ENCODE measurements at places on chromosomes 5 and 9.

DNA sequence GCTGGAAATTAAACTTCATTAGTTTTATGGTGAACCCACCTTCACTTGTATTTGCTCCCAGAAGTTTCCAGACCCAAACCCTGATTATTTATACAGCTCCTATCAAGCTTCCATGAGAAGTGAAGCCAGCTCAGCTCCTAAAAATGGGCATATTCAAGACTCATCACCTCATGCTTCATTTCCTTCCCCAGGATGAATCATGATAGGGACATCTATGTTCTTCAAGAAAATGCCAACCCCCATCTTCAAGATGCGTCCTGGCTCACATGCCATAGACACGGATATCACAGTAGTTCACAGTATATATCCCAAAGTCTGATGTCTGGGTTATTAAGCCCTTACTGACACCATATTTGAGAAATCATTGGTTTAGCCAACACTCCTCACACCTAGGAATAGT lies 217.6 kb downstream of the NPR3 start:
- no peak for DNase-seq

- no peak for DNase-seq
Measured at GRCh38 chr5:126066836-126067235, 356.4 kb upstream of the GRAMD2B start.

GRCh38 chr5:112995764-112996618 lies 19.4 kb downstream of the DCP2 start:
- peak; percentile 46 for DNase-seq

DNA sequence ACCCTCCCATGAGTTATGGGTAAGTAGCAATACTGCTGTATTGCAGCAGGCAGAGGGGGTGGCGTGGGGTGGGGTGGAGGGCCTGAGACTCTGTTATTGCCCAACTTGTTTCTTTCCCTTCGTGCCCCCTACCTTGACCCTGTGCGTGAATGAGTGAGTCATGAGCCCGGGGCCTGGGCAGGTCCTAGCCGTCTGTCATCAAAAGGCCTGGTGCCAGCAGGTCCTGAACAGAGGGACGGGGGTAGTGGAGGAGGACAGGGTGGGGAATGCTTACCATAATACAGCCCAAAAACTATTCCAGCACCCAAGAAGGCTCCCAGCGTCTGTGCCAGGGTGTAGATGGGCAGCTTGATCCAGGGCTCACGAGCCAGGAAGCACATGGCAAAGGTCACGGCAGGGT lies 4.3 kb downstream of the AQP3 start:
- no peak for DNase-seq

DNA sequence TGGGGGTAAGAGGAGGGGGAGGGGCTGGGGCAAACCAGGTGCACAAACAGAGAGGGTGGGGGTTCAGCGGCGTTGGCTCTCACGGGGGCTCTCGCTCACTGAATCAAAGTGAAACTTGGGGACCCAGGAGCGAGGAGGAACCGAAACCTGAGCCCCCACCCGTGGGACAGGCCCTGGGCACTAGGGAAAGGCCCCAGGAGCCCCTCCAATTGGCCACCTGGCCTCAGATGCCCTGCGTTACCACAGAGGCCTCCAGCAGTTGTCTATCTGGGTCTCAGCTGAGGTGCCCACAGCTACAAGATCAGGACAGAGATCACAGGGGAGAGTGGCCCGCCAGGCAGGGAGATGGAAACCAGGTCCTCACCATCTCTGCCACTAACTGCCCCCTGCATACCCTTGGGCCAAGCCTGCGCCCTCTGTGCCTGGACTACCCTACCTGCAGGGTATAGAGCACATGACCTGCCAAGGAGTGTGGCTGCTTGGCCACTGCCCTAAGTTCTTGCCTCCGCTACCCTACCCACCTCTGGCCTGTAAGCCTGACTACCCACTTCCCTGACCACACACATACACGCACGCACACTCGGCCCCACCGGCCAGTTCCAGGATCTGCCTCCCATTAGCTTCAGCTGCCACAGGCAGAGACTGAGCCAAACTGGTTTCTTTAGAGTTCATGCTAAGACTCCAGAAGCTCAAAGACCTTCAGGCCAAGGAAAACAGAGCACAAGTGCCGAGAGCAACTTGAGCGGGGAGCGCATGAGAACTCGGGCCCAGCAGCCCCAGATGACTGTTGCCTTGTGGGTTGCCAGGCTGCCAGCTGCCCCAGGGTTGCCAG lies 39.9 kb downstream of the PAX5 start:
- no peak for DNase-seq

DNA sequence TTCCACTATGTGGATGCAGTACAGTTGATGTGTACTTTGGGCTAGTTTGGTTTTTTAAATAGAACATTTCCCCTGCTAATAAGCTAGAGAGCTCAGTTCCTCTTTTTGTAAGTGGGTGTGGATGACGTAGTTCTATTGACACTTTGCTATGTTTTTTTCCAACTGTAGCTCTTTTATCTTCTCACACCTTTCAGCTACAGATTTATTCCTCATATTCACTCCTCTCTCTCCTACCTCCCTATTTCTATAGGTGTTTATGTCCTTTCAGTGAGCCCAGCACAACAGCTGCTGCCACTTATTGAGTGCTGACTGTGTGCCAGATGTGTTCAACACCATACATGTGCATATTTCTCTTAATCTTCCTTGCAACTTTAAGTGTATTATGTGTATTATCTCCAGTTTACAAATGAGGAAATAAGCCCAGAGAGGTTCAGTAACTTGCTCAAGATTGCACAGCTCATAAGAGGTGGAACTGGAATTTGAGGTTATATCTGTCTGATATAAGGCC lies 215.7 kb downstream of the SEMA6A start:
- DNase-seq = no peak

DNA sequence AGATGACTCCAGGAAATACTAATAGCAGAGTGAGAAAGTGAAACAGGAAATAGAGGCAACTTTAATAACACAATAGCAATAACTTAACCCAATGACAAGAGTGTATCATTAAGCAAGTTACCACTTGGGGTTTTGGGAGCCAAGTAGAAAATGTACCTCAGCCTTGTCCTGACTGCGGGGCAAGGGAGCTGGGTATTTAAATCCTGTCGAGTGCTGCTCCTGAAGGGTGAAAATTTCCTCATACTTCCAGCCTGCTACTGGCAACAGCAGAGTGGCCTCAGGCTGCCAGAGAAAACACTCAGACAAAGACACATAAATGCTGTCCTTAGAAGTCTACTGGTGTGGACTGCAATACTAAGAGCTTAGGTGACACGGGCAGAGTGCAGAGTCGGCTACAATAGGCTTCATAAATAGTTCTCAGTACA lies 112.5 kb upstream of the EMB start:
- no peak for DNase-seq

GRCh38 chr5:59709346-59709821 lies 184.1 kb downstream of the PDE4D start:
- DNase-seq = no peak

DNA sequence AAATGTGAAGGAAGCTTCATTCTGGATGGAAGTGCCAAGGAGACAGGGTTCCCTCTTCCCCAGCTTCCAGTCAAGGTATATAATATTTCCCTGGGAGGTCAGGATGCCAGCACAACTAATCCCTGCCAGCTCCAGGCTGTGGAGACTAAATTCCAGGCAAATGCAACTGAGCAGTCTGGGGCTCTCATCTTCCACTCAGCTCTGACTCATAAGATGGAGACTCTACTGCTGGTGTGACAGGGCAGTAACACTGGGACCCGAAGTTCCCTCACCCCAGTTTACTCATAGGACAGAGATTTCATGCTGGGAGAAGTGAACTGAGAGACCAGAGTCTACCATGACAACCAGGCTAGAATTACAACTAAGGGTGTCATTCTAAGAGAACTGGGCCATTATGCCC lies 235.4 kb downstream of the FSTL4 start:
- DNase-seq = no peak

DNA sequence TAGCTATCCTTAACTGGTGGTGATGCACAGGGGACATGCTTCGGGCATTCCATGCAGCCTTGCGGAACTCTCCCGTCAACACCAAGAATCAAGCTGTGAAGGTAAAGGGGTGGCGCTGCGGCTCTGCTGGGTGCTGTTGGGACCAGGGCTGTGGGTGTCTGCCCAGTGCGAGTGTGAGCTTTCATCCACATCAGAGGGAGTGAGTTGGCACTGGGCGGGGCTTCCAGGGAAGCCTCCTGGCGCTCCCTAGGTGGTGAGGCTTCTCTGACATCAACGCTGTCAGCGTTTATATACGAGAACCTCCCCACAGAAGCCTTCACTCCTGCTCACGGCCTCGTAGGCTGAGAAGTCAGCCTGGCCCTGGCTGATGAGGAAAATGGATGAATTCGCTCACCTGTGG lies 11.7 kb downstream of the ARPC5L start:
- DNase-seq = no peak

- DNase-seq = no peak
Measured at GRCh38 chr5:96660971-96661854, 963 bp upstream of the CAST start.

DNA sequence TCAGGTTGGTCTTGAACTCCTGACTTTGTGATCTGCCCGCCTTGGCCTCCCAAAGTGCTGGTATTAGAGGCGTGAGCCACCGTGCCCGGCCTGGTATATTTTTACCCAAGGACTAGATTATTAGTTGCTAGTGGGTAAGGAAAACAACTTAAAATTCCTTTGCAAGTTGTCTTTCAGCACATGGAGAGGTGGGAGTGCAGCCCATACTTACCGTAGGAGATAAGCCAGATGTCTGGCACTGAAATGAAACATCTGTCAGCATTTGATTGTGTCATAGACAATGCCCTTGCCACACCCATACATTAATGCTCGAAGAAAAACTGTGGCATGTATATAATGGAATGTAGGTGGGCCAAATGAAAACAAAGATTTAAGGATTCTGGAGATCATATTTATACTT lies 36.6 kb upstream of the ANKH start:
- DNase-seq = no peak

GRCh38 chr9:138043411-138044345 lies 166.1 kb downstream of the CACNA1B start:
- no peak for DNase-seq

GRCh38 chr9:16824545-16825330 lies 45.7 kb downstream of the BNC2 start:
- no peak for DNase-seq

GRCh38 chr9:17739736-17740135 lies 160.9 kb downstream of the SH3GL2 start:
- no peak for DNase-seq

- no peak for DNase-seq
Measured at GRCh38 chr5:128681764-128682592, 143.9 kb upstream of the FBN2 start.

GRCh38 chr5:94747371-94747770 lies 128.9 kb downstream of the SLF1 start:
- no peak for DNase-seq

DNA sequence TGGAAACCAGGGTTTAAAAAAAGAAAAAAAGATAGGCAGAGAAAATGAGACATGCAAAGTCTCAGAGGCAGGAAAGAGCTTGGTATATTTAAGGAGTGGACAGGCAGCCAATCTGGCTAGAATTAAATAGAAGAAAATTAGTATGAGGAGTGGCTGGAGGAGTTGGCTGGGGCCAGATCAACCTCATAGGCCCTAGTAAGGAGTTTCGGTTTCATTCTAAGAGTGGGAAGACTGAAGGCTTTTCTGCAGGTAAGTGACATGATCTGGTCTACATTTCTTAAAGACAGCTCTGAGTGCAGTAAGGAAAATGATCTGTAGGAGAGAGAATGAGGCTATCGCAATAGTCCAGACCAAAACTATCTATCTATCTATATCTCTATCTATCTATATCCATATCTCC lies 27.5 kb downstream of the ADRB2 start:
- no peak for DNase-seq

DNA sequence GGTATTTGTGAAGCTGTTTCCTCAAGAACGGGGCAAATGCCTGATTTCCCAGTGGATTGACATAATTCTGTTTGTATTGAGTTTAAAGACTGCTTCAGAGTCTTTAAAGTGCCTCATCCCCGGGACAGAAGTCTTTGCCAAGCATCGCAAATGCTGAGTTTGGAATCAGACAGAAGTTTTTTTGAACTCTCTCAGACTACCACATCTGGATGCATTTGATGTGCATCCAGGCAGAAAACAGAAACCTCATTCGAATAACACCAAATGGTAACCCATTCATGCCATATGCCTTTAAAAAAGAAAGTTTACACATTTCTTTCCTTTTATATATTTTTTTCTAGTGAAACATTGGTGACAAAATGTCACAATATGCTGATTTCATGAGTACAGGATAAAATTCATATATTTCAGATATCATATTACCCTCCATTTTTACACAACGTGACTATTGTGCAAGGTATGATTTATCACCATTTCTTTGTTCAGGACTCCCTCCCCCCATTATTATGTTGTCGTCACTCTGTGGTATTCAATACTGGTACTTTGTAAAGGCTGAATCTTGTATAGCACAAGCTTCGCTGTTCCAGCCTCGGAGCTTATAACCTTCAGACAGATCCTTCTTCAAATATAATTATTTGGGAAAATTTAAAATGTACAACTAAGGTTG lies 91.1 kb downstream of the ZNF608 start:
- DNase-seq = no peak

- DNase-seq = no peak
Measured at GRCh38 chr9:73038613-73039012, 85.8 kb upstream of the ALDH1A1 start.

- DNase-seq = no peak
Measured at GRCh38 chr5:89988129-89988810, 421.3 kb downstream of the CETN3 start.

GRCh38 chr5:16418471-16418922 lies 47.1 kb downstream of the ZNF622 start:
- DNase-seq = no peak

DNA sequence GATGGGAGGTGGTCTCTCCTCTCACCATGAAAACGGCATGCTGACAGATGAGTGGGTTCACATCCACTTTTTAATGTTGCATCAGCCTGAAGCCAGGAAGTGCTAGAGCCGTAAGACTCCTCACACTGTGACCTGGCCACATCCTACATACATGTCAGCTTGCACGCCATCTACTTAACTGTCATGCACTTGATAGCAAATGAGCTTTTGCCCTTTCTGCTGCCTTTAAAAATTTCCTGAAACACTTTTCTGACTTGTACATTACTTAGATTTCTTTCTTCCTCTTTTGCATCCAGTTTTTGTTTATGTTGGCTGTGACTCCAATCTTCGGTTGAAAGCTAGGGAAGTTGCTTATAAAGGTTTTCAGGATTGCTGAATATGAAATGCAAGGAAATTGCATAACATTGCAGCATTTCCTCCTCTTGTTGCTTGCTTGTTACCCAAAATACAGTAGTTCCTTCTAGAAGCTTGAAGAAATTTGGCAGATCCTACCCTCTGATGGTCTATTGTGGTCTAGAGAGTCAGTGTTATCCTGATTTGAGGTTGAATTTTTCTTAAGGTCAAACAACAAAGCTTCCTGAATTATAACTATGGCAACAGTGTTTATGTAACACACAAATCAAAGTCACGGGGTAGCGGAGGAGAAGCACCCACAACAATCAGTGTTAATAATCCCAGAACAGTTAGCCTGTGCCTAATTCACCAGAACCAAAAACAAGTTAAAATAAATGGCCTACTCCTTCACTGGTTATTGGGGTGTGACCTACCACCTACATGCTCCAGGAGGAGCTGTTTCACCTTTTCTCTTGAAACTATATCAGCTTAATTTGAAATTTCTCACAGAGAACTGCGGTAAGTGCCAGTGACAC lies 232.5 kb downstream of the ARHGAP26 start:
- DNase-seq = peak; percentile 97

GRCh38 chr5:117792476-117792875 lies 1195.9 kb downstream of the DTWD2 start:
- no peak for DNase-seq

- DNase-seq = no peak
Measured at GRCh38 chr5:151663617-151664293, 23.0 kb downstream of the SPARC start.
